ENCODE measurements at places on chromosomes 6 and 20.

DNA sequence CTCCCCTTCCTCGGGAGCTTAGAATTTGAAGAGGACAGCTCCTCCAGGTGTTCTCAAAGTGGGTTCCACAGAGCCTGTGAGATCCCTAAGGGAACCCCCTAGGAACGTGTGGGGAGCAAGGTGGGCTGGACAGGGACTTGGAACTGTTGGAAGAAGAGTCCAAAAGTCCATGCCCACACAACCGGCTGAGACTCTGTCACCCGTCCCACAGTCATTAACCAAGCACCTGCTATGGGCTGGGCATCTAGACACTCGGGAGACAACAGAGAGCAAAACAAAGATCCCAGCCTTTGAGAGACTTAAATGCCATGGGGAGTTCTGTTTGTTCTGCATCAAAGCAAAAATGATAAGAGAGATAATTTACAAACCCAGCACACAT is 51.9 kb upstream of the SAYSD1 start:
- DNase-seq, result no peak

GRCh38 chr6:70164556-70164955 is 138.3 kb downstream of the COL9A1 start:
- DNase-seq, result no peak

- DNase-seq, result no peak
These were observed 25.7 kb downstream of the DTD1 start for GRCh38 chr20:18613553-18613952.

DNA sequence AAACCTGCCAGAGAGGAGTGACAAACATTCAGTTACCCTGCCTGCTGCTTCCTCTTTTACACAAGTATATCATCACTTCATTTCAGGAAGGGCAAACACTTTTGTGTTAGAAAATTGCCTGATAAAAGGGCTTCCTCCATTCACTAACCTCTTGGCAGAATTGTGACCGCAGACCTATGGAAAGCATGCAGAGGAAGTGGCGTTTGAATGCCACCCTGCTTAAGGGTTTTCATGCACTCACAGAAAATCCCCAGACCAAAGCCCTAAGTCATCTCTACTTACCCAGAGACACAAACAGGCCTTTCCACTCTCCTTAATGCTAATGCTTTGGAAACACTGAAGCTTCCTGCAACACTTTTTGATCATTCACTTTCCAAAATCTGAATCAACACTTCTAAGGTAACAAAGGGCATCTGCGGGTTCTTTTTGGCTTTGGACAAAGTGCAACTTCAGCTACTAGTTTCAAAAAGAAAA is 22.1 kb upstream of the RALGAPA2 start:
- DNase-seq, result peak; percentile 4

DNA sequence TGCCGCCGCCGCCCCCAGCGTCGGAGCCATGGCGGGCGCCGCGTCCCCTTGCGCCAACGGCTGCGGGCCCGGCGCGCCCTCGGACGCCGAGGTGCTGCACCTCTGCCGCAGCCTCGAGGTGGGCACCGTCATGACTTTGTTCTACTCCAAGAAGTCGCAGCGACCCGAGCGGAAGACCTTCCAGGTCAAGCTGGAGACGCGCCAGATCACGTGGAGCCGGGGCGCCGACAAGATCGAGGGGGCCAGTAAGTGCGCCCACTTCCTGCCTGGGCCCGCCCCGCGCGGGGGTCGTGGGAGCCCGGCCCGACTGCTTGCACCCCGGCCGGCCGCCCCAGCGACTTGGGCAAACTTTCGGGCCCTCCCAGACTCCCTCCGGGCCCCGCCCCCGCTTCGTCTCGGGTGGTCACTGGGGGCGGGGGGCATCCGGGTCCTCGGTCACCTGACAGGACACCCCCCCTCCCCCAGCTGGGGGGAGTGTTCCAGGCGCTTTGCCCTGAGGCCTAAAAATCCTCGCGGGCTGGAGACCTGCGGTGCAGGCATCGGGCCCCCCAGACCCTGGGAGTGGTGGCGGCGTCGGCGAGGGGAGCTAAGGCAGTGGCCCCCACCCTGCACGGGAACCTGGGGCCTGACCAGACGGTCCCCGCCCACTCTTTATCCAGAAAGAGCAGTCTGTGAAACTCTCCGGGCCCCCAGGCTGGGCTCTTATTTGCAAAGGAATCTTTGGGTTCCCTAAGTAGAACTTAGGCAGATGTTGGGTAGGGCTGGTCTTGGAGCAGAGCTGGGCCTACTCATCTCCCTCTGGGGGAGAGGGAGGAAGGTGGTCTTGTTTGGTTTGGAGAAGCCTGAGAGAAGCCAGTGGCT is 501 bp downstream of the PLCG1 start:
- DNase-seq, result peak; percentile 67

- DNase-seq, result no peak
These were observed 216.8 kb downstream of the HACE1 start for GRCh38 chr6:104642871-104643270.

DNA sequence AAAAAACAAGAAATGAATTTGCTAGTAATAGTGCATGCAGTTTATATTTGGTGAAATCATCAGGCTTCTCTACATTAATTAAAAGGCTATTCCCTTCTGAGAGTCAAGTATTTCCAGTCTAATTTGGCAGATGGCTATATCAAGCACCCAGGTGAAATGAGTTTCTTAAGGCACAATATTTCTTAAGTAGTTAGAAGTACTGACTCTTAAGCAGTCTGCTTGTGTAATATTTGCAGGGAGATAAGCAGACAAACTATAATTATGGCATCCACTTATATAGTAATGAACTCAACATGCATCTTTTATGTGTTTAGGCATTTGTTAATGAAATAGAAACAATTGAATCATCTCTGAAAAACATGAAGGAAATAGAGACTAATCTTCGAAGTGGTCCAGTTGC is 189.2 kb downstream of the UTRN start:
- no peak for DNase-seq

- DNase-seq, result no peak
These were observed 249.2 kb downstream of the FARS2 start for GRCh38 chr6:5510331-5511133.

DNA sequence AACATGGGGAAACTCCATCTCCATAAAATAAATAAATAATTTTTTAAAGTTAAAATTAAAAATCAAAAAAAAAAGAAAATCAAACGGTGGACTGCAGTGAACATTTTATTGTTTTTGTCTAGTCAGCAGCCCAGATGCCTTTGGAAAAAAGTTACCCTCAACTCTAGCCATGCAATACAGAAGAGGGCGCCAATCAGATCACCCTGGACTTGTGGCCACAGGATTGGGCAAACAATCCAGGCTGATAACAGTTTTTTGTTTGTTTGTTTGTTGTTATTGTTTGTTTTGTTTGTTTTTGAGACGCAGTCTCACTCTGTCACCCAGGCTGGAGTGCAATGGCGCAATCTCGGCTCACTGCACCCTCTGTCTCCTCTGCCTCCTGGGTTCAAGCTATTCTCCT is 30.5 kb upstream of the NELFCD start:
- DNase-seq, result peak; percentile 31

- no peak for DNase-seq
These were observed 18.9 kb upstream of the ADGRF5 start for GRCh38 chr6:46940433-46941226.

DNA sequence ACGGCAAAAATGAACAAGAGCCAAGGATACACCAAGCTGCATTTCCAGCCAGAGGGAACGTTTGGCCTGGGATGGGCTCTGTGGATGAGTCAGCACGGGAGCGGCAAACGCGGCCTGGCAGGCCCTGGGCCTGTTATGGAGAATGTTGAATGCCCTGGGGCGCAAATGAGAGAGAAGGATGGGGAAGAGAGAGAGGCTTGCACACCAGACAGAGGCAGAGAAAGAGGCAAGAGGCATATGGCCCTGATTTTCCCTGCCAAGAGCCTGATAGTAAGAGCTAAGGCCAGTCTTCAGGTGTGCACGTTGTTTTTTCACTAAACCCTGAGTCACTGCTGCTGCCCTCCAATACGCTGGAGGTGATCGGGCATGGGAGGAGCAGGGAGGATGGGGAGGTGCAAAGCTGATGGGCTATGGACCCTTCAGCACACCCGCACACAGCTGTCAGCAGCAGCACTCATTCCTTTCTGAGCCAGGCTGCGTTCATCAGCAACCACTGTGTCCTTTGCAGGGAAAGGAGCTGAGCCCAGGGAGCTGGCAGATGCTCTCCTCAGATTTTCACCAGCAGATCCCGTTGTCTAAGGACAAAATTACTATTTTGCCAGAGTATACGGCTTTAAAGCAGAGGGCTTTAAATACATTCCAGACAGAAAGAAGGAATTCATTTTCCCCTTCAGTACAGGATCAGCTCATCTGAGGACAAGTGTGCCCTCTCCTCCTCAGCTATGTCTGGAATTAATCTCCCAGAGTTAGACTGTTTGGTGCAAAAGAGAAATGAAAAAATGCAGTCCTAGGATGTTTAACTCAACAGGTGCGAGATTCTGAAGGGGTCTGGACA is 61.7 kb upstream of the SLC22A23 start:
- no peak for DNase-seq

GRCh38 chr6:106666282-106667021 is 37.1 kb downstream of the QRSL1 start:
- no peak for DNase-seq

- DNase-seq, result no peak
These were observed 5.4 kb downstream of the ADA start for GRCh38 chr20:44646023-44646640.

GRCh38 chr20:44747166-44748004 is 1.7 kb downstream of the KCNK15 start:
- peak; percentile 54 for DNase-seq

- no peak for DNase-seq
These were observed 162.8 kb upstream of the MYLIP start for GRCh38 chr6:15966000-15966520.

- no peak for DNase-seq
These were observed 10.0 kb upstream of the PACSIN1 start for GRCh38 chr6:34455831-34456230.

- DNase-seq, result no peak
These were observed 6.2 kb downstream of the NPBWR2 start for GRCh38 chr20:64100946-64101688.

GRCh38 chr20:34564833-34565232 is 6.3 kb downstream of the MAP1LC3A start:
- no peak for DNase-seq

GRCh38 chr6:88298066-88298845 is 132.1 kb upstream of the CNR1 start:
- no peak for DNase-seq

DNA sequence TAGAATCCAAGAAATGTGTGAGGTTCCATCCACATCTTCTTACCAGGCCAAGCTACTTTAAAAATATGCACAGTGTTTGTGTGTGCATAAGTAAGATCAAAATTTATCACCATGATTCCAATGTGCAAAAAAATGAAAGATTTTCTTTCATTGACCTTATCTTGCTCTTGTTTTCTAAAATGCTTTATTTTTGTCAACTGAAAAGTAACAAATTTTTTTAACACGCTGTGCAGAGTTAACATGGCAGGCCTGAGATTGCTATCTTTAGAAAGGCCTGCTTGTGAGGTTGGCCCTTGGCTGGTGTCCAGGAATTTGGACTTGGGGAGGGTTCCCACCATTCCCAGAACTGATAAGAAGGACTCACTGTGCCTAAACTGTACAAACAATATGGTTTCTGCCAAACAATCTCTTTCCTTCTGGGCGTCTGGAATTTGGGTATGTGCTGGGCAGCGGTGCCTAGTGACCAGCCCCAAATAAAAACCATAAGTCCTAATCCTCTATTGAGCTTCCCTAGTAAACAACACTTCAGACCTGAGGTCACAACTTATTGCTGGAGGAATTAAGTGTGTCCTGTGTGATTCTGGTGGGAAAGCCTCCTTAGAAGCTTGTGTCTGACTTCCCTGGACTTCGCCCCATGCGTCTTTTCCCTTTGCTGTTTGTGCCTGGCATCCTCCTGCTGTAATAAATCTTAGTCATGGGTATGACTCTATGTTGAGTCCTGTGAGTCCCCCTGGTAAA is 19.8 kb upstream of the MYLIP start:
- peak; percentile 71 for DNase-seq

DNA sequence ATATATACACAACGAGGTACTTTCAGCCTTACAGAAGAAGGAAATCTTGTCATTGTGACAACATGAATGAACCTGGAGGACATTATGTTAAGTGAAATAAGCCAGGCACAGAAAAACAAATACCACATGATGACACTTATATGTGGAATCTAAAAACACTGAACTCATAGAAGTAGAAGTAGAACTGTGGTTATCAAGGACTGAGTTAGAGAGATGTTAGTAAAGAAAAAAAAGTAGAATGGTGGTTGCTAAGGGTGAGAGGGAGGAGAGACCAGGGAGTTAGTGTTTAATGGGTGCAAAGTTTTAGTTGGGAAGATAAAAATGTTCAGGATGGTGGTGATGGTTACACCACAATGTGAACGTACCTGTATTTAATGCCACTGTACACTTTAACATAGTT is 4.8 kb upstream of the STX11 start:
- DNase-seq, result no peak

GRCh38 chr6:20933057-20933788 is 399.0 kb downstream of the CDKAL1 start:
- DNase-seq, result no peak

DNA sequence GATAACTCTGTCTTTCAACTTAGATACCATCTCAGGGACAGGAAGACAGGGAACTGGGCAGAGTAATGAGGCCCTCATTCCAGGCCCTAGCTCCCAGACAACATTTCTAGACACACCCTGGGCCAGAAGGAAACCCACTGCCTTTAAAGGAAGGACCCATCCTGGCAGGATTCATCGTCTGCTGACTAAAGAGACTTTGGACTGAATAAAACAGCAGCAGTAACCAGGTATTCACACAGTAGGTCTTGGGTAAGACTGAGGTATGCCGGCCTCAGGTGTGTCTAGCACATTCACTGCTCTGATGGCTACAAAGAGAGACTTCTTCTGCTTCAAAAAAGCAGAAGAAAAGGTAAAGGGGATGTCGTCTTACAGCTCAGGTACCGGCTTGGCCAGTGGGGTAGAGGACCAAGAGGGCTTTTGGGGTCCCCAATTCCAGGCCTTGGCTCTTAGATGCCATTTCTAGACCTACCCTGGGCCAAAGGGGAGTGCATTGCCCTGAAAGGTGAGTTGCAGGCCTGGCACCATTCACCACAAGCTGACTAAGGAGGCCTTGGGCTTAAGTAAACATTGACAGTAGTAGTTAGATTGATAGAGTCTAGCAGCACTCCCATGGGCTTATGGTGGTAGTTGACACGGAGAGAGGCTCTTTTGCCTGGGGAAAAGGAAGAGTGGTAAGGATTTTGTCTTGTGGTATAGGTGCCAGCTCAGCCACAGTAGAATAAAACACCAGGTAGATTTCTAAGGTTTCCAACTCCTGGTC is 13.4 kb downstream of the SNX14 start:
- no peak for DNase-seq

DNA sequence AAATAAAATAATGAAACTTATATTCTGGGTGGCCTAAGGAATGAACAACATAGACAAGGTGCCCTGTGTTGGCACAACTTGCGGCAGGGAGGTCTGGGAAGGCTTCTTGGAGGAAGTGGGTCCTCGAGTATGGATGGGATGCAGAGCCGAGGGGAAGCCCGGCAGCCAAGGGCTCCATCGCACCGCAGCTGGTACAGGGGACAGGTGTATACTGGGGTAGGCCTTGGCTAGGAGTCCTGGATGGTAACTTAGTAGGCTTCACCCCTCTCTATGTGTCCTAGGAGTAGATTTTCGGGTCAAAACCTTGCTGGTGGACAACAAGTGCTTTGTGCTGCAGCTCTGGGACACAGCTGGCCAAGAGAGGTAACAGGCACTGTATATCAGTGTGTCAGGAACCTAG is 28.0 kb downstream of the RAB44 start:
- DNase-seq, result no peak

GRCh38 chr20:45934046-45934585 is 367 bp upstream of the PCIF1 start:
- peak; percentile 82 for DNase-seq

- no peak for DNase-seq
These were observed 431.1 kb downstream of the NKAIN2 start for GRCh38 chr6:124234801-124235200.

- no peak for DNase-seq
These were observed 99.3 kb downstream of the RPP40 start for GRCh38 chr6:4904461-4905025.
